DMS79 (cell line): ENCODE measurements at places on chromosomes 4 and X.

DNA sequence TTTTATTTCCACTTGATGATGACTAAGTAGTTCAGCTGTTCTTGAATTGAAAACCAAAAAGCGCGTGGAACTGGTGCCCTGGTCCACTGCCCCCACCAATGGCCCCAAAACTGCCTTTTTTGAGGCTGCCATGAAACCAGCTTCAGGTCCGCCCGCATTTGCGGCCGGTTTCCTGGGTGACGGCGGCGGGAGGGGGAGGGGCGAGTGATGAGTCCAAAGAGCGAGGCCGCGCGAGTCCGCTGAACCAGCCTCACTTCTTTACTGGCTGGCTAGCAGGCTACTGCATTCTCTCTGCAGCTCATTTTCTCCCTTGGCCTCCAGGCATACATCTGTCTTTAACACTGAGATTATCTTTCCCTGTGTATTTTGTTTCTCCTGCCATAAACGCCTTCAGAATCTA lies 72.9 kb upstream of the FABP2 start:
- DNase-seq = no peak

GRCh38 chr4:78599931-78600375 lies 48.4 kb downstream of the ANXA3 start:
- DNase-seq = no peak

GRCh38 chr4:66565801-66566200 lies 895.5 kb upstream of the EPHA5 start:
- DNase-seq = no peak

DNA sequence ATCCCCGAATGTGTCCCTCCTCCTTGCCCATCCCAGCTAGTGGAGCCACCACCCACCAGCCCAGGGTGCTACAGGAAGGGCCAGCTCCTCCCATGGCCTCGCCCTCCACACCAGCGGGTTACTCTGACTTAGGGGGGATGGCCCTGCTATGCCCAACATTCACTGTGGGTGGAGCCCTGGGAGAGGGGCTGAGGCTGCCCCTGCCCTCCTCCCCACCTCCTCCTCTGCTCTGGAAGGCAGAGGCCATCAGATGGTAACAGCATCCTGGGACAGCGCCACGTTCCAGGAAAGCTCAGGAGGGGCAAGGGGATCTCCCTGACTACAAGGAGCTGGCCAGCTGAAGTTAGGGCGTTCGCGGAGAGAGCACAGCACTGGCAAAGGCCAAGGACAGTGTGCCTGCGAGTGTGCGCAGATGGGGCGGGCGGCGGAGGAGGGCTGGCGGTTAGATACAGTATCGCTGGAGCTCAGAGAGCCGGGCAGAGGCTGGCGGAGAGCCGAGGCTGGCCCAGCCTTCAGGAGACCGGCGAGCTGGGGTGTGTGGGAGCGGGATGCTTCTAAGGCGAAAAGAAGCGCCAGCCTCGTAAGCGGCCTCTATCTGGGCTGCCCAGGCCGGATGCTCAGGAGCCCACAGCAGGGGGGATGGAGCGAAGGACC lies 1.5 kb downstream of the JAKMIP1 start:
- no peak for DNase-seq

DNA sequence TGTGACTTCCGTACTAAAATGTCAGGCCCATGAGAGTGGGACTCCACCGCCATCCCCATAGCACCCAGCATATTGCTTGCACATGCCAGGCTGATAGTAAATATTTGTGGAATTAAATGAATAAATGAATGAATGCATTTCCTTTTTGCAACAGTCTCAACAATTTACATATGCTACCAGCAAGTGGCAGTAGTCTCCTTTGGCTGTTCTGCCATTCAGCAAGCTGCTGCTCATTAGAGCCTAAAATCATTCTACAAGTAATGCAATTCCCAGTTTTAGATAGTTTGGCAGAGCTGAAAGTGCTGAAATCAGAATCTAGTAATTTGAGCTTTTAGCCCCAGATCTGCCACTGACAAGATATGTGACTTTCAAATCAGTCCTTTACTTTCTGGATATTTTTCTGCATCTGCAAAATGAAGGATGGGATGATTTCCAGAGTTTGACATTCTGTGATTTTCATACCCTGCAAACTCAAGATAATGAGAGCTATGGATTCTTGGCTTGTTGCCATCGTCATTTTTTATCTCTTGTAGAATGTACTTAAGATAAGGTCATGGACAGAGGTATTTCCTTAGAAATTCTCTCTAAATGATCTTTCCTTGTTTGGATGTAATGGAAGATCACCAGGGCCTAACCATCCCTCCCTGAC lies 35.7 kb upstream of the INTS6L start:
- no peak for DNase-seq
